ENCODE measurements at places on chromosomes 5 and 9. TPM values are rescaled to one million over a fixed set of nuclear protein-coding genes. Genes with fewer than 3 reads are reported as not detected.

The RMI1 gene
- total RNA-seq, result 6.5 TPM

GRCh38 chr5:107478068-107478641 is 192.6 kb downstream of the EFNA5 start:
- no peak for DNase-seq

DNA sequence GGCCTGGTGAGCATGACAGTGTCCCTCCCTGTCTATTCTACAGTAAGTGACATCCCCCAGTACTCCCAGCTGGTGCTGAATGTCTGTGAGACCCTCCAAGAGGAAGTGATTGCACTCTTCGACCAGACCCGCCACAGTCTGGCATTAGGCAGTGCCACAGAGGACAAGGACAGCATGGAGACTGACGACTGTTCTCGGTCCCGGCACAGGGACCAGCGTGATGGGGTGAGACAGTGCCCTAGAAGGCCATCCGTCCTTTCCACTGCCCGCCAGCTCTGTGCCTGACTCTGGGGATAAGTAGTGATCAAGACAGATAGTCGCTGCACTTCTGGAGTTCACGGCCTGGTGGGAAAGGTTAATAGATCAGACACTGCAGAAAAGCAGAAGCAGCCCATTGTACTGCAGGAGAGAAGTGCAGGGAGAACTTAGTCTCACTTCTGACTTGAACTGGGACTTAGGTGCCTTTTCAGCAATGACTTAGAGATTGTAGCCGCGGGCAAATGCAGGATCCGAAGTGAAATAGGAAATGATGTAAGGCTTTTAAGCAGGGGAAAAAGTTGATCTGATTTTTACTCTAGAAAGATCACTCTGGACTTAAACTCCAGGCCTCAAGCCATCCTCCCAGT is 28.4 kb downstream of the SH3GLB2 start:
- DNase-seq, result no peak

GRCh38 chr5:174419540-174420132 is 304.7 kb upstream of the MSX2 start:
- peak; percentile 79 for DNase-seq

DNA sequence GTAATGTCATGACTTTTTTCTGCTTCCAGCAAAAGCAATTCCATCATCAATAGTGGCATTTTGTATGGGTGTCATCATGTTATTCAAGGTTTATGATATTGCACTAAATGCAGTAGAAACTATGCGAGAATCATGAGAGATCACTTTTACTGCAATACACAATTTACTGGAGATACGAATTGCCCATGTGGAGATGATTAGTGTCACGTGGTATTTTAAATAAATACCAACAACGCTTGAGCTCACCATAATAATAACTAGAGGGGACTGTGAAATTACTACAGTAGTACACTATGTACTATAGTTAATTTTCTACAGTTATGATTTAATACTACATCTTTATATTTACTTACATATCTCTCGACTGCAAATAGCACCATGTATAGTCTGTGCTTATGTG is 49.7 kb downstream of the FAM174A start:
- no peak for DNase-seq

DNA sequence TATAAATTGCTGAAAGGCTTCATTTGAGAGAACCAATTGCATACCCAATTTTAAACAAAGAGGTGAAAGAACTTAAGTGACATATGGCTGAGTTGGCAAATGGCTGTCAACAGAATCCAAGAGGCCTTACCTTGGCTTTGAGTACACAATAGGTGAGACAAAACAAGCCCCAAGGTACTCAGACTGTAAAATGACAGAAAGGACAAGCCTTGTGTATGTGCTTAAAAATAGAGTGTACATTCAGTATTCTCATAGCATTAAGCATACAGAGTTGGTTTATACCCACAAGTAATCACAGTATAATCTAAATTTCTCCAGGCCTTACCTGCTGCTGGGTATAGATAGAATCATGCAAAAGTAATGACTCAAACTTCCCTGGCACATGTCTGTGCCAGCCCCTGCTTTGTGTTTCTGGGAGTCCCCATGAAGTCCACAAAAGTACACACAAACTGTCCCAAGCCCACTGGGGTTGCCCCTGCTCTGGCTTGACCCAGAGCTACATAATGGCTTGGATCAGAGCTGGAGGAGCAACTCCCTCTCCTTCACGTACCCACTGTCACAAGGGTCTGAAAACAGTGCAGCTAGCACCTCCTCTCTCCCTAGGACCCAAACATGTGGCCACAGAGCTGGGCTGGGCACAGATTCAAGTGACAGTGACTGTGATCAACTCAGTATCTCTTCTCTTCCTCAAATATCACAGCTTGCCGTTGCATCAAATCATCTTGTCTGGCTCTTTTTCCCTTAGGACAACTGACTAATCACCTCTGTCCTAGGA is 250.8 kb downstream of the ENC1 start:
- DNase-seq, result no peak

DNA sequence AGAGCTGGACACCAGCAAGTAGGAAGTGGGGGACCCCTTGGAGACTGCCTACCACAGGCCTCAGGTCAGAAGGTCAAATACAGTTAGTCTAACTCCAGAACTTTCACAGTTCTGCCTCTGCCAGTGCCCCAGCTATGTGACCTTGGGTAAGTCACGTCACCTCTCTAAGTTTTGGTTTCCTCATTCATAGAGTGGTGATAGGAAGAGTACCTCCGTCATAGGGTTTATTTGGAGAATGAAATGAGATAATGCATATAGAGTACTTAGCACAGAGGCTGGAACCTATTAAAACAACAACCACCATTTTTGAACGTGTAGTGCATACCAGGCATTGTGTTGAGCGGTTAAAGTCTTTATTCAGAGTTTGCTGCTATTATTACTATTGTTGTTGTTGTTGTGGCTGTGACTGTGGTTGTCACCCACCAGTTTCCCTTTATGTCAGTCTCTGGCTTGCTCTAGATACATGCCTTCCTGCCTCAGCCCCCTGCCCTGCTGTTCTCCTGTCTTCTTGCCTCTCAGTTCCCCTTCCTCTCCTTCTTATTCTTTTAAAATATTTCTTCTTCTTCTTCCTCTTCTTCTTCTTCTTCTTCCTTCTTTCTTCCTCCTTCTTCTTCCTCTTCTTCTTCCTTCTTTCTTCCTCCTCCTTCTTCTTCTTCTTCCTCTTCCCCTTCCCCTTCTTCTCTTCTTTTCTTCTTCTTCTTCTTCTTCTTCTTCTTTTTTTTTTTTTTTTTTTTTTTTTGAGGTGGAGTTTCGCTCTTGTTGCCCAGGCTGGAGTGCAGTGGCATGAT is 67.8 kb downstream of the RALGPS1 start:
- no peak for DNase-seq

GRCh38 chr5:81719743-81720345 is 31.1 kb downstream of the SSBP2 start:
- no peak for DNase-seq

DNA sequence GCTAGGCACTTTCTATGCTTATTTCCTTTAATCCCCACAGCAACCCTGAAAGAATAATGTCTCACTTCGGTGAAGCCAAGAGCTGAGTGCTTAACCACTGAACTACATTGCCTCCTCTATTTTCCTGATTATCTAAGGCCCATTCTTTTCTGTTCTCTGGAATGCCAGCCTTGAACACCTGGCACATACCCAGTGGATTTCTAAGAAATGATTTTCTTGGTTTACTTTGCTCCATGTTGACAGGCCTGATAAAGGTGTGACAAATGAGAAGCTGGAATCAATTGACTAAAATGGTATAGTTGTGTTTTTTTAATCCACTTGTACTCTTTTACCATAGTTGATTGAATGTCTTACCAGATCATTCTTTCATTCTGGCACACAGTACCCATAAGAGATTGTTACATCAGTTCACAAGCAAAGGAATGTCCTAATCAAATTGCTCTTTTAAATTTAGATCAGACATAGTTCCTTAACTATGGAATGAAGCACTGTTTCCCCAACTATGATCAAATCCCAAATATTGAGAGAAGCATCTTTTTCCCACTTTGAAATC is 9.0 kb upstream of the ENC1 start:
- peak; percentile 64 for DNase-seq

Measured in astrocyte (in vitro differentiated cells and primary cell).